Activated naive CD4-positive, alpha-beta T cell treated with anti-CD3 and anti-CD28 coated beads, Interleukin-2, amount 50 U/mL, for 16 hours (primary cell): ENCODE measurements at places on chromosomes 7 and 10.

DNA sequence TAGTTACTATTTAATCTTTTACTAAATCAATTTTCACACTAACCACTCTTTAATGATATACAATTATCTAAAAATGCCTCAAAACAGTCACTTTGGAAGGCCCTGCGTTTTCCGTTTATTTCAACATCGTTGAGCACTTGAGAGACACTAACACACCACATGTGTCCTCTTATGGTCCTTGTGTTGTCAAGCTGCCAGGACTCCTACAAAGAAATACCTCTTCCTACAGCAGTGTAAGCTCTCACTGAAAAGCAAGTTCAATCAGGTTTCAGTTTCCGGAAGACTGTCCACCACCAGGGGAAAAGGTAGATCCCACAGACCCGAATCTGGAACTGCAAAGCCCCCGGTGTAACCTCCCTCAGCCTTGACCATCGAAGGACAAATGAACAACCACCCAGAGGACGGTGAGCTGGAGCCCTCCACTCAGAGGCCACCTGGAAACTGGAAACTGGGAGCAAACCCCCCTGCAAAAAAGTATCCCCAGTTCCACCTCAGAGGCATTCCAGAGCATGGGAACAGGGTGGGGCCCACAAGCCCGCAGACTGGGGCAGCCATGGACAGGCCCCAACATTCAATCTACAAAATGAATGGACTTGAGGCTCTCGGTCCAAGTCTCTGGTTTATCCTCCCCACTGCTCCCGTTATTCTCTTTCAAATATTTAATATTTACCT lies 37.6 kb downstream of the KCNH2 start:
- DNase-seq, result no peak

DNA sequence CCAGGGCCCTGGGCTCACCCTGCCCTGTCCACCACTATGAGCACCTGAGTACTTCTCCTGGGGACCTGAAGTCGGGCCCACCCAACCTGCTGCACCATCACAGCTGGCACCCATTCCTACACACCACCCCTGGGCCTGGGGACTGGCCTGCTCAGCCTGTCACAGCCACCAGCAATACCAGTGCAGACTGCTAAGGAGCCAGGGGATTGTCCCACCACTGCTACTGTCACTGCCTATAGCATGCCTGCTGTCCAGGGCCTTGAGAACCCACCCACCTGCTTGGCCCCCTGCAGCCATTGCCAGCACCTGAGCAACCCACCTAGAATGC lies 624.8 kb upstream of the FOXK1 start:
- DNase-seq, result no peak

- DNase-seq, result no peak
Measured at GRCh38 chr7:69843653-69844052, 245.4 kb downstream of the AUTS2 start.

GRCh38 chr10:118171861-118172260 lies 125.1 kb upstream of the RAB11FIP2 start:
- DNase-seq, result no peak

- no peak for DNase-seq
Measured at GRCh38 chr10:16182144-16182543, 254.7 kb upstream of the PTER start.

DNA sequence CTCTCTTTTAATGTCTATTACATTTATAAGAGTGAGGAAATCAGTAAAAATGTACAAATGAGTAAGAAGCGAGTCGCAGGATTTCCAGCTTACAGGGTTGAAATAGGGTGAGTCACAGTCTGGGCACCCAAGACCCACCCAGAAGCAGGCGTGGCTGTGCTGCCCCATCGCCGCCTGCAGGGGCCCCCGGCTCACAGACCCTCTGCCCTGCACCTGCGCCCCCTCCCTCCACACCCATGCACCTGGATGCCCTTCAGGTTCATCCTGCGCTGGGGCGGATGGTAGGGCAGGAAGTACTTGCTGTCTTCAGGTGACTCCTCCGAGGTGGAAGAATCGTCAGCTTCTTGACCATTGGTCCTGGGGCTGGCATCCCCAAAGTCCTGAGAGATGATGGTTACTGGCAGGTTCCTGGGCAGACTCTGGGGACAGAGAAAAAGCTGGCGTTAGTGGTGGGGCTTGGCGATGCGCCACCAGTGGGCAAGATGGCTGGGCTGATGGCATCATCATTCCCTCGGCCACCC lies 90.2 kb upstream of the GNA12 start:
- peak; percentile 48 for DNase-seq

GRCh38 chr10:8444630-8445029 lies 390.1 kb downstream of the GATA3 start:
- peak; percentile 23 for DNase-seq

- no peak for DNase-seq
Measured at GRCh38 chr7:76259124-76260093, 43.1 kb upstream of the HSPB1 start.

GRCh38 chr10:126421756-126422256 lies 33.5 kb upstream of the ADAM12 start:
- DNase-seq, result no peak

DNA sequence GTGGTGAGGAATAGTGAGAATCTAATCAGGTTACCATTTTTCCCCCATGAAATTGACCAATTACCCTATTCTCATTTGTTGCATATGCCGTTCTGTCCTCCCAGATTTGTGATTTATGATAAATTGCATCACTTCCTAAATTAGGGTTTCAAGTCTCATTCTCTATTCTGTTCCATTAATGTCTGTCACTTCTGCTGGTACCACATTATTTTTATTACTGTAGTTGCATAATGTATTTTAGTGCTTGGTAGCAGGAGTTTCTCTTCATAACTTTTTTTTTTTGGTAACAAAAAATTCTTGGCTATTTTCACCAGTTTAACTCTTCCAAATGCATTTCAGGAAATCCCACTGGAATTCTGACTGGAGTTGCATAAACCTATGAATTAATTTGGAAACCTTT lies 44.0 kb upstream of the FAM133B start:
- DNase-seq, result no peak

GRCh38 chr7:114835303-114835702 lies 86.6 kb upstream of the MDFIC start:
- no peak for DNase-seq

- DNase-seq, result no peak
Measured at GRCh38 chr7:4703532-4703931, 21.4 kb downstream of the FOXK1 start.

- no peak for DNase-seq
Measured at GRCh38 chr10:308572-309085, 173.4 kb downstream of the ZMYND11 start.

DNA sequence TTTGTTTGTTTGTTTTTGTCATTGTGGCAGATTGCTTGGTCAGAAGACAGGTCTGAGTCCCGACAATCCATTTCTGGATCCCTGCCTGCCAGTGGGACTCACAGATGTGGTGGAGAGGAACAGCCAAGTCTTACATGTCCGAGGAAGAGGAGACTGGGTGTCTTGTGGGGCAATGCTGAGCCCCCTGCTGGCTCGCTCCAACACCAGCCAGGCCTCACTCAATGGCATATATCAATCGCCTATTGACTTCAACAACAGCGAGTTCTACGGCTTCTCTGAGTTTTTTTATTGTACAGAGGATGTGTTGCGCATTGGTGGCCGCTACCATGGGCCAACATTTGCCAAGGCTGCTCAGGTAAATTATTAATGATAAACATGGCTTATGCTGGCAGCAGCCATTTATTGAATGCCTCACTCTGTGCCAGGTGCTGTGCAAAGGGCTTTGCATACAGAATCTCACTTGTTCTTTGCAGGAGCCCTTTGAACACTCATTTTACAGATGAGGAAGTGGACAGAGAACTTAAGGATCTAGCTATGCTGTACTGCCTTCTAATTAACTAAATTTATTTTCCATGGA lies 33.3 kb downstream of the COX15 start:
- DNase-seq, result no peak

GRCh38 chr7:103859709-103860108 lies 129.7 kb downstream of the RELN start:
- no peak for DNase-seq

GRCh38 chr10:133230044-133230361 lies at the start of gene UTF1:
UTF1 (plus strand) TSS chr10:133230217; CDS start chr10:133230289, 72 bp downstream.
- no peak for DNase-seq

DNA sequence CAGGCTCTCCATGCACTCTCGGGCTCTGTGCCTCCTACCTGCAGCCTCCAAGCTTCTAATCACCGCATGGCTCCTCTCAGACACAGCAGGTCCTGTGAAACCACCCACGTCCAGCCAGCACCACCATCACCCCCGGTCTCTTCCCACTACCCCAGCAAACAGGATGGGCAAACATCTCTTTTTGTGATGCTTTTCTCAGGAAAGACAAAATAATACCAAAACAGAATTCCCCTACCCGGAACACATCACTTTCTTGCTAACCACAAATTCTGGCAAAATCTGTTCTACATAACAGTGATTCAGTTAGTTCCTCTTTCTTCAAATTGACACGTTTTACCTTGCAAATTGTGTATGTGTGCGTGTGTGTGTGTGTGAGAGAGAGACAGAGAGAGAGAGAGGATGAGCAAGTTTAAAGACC lies 6.5 kb downstream of the SNX8 start:
- no peak for DNase-seq

- DNase-seq, result no peak
Measured at GRCh38 chr7:945147-945555, 9.3 kb downstream of the ADAP1 start.

- peak; percentile 11 for DNase-seq
Measured at GRCh38 chr7:1537535-1538412, 7.3 kb downstream of the MAFK start.

DNA sequence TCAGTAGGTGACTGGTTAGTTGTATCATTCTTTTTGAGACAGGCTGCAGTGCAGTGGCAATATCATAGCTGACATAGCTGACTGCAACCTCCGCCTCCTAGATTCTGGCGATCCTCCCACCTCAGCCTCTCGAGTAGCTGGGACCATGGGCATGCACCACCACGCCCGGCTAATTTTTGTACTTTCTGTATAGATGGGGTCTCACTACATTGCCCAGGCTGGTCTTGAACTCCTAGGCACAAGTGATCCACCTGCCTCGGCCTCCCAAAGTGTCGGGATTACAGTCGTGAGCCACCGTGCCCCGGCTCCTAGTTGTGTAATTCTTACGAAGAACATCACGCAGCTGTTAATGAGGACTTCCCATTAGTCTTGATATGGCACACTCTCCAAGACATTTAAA lies 123.4 kb upstream of the VKORC1L1 start:
- DNase-seq, result no peak

DNA sequence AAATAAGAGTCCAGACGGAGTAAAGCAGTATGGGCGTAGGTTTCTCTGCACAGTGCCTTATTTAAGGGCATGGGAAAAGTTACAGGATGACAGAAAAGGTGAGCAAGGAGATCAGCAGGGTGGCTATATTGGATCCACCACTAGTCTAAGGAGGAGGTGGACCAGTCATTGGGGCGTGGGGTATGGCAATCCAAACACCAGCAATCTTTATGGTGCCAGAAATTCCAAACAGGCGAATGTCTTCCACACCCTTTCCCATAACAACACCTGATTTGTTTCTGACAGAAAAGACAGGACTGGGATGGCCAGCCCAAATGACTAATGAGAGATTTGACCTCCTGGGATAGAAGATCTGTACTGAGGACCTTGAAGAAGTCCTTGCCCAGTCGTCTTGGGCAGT lies 181.8 kb upstream of the MBL2 start:
- DNase-seq, result no peak

DNA sequence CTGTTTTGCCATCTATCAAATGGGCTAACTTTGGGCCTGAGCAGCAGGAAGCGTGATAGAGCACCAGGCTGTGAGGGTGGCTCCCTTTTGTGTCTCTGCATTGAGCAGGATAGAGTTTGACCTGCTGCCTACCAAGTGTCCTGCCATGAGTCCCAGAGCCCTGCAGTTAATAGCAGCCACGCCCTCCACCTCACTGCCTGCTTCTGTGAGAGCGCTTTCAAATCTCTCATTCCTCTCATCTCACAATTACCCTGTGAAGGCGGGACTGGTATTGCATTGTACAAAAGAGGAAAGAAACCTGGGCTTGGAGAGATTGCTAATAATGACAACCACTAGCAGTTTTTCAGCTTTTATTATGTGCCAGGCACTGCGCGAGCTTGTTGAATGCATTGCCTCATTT lies 39.9 kb downstream of the UNC5B start:
- no peak for DNase-seq

DNA sequence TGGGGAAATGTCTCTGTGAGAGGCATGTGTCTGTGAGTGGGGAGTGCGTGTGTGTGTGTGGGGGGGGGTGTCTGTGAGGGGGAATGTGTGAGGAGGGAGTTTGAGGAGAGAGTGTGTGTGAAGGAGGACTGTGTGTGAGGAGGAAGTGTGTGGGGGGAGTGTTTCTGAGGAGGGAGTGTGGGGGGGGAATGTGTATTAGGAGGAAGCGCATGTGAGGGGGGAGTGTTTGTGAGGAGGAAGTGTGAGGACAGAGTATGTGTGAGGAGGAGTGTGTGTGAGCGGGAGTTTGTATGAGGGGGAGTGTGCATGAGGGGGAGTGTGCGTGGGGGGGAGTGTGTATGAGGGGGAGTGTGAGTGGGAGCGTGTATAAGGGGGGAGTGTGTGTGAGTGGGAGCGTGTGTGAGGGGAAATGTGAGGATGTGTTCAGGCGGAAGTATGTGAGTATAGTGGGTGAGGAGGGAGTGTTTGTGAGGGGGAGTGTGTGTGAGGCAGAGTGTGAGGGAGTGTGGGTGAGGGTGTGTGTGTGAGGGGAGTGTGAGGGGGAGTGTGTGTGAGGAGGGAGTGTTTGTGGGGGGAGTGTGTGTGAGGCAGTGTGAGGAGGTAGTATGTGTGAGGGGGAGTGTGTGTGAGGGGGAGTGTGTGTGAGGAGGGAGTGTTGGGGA lies 21.8 kb upstream of the PTPRN2 start:
- no peak for DNase-seq

DNA sequence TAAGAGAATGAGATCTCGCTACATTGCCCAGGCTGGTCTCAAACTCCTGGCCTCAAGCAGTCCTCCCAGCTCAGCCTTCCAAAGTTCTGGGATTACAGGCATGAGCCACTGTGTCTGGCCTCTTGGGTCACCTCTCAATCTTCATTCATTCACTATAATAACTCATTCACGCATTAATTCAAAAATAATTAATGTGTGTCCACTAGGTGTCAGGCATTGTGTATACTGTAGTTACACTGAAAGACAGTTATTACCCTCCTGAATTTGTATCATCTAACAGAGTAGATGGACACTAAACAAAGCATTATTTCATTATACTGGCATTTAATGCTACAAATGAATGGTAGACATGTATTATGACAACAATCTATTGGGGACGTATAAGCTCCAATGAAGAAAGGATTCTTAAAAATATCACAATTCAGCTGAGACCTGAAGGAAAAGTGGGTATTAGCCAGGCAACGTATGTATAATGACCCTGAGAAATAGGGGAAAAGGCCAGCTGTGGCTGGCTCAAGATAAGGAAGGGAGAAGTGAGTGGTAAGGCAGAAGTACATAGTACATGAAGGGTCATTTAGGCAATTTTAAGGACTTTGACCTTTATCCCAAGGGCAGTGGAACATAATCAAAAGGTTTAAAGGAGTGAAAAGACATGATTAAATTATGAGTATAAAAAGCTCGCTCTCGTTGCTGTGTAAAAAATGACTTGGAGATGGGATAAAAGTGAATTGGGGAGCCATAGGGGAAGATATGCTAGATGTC lies 150.7 kb downstream of the BTAF1 start:
- DNase-seq, result no peak

- peak; percentile 82 for DNase-seq
Measured at GRCh38 chr10:110918269-110918642, 724 bp downstream of the BBIP1 start.

- no peak for DNase-seq
Measured at GRCh38 chr7:133381965-133382364, 129.1 kb downstream of the EXOC4 start.

GRCh38 chr10:113569576-113569975 lies 16.7 kb downstream of the HABP2 start:
- no peak for DNase-seq
